ENCODE measurements at places on chromosomes 2 and 18.

DNA sequence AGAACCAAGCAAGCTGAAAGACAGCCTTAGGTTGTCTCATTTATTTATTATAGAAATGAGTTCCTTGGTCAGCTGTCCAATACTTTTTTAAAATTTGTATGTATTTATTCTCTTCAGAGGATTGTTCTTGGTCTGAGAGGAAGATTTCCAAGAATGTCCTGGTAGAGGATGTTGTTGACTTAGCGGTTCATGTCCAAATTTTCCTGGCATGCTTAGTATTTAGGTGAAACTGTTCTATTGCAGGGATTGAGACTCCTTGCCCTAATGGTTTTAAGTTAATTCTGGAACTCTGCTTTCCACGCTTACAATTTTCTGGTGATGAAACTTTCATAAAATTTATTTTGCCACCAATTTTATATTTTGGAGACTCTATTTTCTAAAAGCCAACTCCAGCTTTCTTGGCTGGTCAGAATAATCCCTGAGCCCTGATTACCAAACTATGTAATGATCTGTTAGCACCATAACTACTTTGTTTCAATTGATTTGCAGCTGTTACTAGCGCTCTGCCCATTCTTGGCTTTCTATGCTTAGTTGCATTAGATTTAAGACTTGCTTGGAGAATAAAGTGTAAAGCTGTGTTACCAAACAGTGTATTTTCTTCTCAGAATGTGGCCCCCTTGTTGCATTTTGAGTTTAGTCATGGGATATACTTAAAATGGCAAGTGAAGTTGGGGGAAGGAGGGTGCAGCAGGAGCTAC is 1868.8 kb upstream of the CELF4 start:
- no peak for DNase-seq

GRCh38 chr2:215607766-215608165 is 171.9 kb upstream of the FN1 start:
- DNase-seq, result no peak

- no peak for DNase-seq
These were observed 34.8 kb upstream of the SKA1 start for GRCh38 chr18:50340078-50340477.

DNA sequence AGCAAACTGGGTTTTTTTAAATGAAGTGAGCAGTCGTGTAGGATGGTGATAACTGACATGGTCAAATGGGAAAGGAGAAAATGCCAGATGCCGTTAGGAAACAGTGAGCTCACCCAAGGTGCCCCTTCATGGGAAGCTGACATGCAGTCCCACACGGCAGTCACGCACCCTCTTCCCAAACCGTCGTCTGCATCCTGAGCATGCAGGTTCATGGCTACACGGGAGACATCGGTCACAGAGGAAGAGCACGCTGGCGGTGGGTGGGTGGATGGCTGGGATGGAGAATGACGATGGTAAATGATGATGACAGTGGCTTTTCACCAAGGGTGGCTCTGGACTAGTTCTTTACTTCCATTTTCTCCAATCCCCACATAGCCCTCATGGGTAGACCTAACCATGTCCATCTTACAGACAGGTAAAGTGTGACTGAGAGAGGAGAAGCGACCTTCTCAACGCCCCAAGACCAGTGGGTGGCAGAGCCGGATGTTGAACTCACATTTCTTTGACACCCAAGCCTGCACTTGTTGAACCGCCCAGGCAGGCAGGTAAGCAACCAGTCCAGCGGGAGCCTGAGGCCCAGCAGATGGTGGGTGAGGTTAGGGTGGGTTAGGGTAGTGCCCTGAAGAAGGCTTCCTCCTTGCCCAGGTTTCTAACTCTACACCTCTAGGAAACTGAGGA is 44.5 kb downstream of the TNS1 start:
- DNase-seq, result no peak

GRCh38 chr18:4040391-4041092 is 414.6 kb downstream of the DLGAP1 start:
- DNase-seq, result no peak

GRCh38 chr2:43622931-43623451 is 14.1 kb upstream of the PLEKHH2 start:
- no peak for DNase-seq

DNA sequence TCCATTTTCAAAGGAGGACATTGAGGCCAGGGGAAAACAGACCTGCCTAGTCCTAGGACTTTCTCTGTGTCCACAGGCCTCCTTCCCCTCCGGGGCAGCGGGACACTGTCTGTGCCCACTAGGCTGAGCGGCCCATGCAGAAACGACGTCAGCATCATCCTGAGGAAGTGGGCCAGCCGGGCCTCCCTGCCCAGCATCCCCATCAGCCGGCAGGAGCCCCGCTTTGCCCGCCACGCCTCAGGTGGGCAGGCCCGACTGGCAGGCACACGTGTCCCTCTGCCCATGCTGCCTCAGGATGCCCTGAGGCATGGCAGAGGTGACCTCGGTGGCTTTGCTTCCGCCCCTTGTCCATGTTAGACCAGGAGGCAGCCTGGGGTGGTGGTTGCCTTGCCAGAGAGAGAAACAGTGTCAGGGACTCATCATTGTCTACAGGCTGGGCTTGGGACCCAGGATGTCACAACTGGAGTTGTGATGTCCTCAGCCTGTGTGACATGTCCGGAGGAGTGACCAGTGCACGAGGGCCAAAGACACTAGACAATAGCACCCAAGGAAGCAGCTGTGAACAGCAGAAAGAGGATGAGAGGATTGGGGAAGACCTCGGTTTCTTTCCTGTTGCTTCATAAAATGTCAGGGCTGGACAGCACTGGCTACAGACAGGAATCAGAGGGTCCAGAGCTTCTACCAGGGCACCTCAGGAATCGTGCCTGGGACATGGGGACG is 36.8 kb downstream of the TOGARAM2 start:
- DNase-seq, result no peak

- no peak for DNase-seq
These were observed 42.9 kb downstream of the ADI1 start for GRCh38 chr2:3476321-3476984.

DNA sequence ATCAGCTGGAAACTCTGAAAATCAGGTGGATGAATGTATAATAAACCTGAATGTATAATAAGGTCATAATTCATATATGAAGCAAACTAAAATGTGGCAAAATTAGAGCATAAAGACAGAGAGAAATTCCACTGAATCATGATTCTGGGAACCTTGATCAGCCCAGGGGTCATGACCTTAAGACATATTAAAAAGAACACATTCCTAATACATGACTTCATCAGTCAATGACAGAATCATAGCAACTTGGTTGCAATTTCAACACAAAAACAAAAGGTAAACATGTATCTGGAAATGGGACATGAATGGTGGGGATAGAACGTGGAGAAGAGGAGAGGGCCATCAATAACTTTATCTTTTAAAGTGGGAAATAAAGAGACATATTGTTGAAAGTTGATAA is 17.6 kb downstream of the AFF3 start:
- DNase-seq, result no peak

DNA sequence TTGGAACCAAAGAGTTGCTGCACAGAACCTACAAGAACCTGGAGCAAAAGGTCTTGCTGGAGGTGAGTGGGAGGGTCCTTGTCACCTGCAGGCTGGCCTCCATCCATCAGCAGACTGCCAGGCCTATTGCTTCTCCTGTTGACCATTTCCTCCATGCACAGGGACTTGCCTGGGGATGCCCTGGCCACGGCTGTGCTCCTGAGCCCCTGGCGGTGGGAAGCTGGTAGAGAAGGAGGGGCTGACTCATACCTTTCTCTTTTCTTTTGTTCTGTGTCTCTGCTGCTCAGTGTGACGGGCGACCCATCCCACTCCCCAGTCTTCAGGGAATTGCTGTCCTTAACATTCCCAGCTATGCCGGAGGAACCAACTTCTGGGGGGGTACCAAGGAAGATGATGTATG is 102.6 kb downstream of the DGKD start:
- DNase-seq, result no peak

DNA sequence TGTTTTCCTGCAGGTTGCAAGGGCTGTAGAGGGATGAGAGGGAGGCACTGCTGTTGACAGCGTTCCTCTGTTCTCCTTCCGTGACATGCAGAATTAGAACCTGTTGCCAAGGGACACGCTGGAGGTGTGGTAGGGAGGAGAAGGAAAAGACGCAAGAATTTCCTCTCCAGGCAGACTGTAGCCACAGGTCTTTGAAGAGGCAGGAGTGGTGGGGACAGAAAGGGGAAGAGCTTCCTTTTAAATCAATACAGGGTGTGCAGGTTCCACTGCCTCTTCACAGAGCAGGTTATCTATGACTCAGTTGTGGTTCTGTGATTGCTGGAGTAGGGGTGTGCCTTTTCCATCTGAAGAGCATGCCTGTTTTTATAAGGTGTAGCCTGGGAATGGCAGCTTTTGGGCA is 133.0 kb downstream of the WDSUB1 start:
- no peak for DNase-seq

DNA sequence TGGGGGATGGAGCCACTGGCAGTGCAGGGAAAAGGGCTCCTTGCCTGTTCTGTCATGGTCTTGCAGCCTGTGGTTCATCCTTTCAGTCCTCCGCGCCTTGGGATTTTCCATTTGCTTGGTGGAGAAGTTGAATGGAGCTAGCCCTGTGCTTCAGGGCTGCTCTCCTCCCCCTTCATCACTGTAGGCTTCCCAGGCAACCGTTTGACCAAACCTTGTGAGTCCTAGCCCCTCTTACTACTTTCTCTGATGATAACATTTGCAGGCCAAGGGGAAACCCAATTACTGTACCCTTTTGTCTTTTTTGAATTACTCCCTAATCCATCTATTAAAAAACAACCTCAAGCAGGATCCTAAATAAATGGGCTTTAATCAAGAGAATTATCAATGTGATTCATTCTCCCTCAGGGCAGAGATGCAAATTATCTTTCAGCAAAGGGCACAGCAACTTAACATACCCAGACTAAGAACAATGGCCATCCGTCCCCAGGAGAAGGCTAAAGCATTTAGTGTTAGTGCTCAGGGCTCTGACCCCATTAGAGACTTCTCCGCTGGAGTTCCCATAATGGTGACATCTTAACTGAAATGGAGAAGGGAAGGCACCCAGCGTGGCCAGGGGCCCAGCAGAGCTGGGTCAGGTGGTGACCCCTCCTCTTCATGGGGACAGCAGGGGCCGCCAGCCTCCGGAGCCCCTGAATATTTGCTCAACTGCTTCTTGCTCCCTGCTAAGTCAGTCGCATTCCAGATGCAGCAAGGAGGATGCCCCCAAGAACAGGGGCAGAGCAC is 40.7 kb downstream of the RHOB start:
- no peak for DNase-seq

DNA sequence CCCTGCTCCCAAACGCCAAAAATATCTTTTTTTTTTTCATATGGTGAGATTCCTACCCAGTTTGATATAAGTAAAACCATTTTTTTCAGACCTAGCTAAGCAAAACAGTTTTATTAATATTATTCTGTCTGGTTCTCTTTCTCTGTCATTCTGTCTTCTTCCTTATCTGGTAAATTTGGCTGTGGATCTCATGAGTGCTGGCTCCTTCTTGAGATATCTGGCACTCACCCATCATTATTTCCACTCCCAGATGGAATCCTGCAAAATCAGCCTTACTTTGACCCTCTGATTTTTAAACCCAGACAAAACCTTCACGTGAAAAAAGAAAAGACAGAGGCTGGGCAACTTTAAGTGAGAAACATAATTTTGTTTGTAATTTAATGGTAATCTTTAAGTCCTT is 373.6 kb downstream of the NYAP2 start:
- no peak for DNase-seq

DNA sequence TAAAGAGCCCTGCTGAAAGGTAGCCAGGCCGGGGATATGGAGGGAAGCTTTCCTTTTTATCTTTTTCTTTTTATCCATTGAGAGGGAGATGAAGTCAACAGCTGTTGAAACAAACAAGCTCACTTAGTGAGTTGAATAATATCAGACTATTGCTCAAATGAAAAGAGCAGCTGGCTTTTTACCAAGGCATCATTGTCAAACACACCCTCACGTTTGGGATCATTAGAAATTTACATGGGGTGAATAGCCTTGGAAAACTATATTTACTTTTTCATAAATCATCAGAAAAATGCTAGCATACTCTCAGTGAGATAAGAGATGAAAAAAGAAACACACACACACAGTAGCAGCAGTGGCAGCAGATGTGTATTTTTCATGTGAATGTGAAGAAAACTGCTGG is 71.5 kb upstream of the HNMT start:
- no peak for DNase-seq

GRCh38 chr2:9693196-9693491 is 62.3 kb upstream of the YWHAQ start:
- DNase-seq, result no peak

GRCh38 chr2:150630587-150631235 is 143.2 kb upstream of the RND3 start:
- DNase-seq, result no peak

- DNase-seq, result no peak
These were observed 35.7 kb downstream of the KANSL3 start for GRCh38 chr2:96602330-96602823.

DNA sequence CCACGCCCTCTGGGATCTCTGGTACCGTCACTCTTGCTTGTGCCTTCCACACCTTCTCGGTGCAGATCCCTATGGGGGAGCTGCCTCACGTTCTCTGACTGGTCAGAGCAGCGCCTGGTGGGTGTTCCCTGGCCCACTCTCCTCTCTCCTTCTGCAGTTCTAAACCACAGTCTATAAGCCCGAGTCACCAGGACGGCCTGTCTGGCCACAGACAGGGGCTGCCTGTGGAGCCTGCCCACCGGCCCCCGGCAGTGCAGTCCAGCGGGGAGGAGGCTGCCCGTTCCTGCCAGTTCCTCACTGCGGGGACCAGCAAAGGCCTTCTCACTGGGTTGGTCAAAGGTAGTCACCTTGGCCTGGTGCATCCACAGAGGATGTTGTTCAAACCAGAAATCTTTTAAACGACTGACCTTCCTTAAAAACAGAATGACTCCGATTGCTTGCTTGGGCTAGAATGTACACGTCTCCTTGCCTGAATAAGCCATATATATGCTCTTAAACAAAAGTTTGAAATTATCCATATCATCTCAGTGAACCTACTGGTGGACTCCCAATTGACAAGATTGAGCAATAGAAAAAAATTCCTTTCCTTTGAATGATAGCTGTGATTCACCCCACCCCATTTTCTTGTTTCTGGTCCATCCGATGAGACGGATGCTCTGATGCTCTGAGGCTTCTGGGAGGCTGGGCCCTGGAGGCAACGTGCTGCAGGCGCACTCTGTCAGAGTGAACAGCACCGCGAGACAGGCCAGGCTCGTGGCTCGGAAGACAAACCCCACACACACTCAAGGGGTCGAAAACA is 61.2 kb downstream of the RALBP1 start:
- no peak for DNase-seq

- no peak for DNase-seq
These were observed 167.6 kb downstream of the FAM210A start for GRCh38 chr18:13558790-13559189.

DNA sequence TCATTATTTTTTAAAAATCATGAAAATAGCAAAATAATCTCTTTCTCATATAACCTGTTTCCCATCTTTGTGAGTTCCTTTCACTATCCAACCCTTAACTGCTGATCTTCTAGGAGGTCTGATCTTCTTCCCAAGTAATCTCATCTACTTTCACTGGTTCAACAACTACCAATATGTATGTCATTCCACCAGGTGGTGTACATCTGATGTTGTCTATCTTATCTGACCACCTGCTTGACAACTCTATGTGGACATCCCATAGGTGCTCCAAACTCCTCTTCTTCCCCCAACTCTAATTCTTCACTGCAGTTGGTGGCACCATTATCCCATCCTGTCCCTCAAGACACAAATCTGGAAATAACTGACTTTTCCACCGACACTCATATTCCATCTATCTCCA is 62.5 kb downstream of the FAM228A start:
- DNase-seq, result no peak
